CD4-positive, CD25-positive, alpha-beta regulatory T cell (primary cell): ENCODE measurements at places on chromosomes 5 and 9. TPM values are rescaled to one million over a fixed set of nuclear protein-coding genes. Genes with fewer than 3 reads are reported as not detected.

The COL27A1 gene
- polyA plus RNA-seq, result not detected

The ARHGEF37 gene
- polyA plus RNA-seq, result 0.55 TPM

The FCN2 gene
- polyA plus RNA-seq, result not detected

The GALT gene
- 56.1 TPM for polyA plus RNA-seq

The CYLC2 gene
- polyA plus RNA-seq, result not detected

The TRIM36 gene
- polyA plus RNA-seq, result not detected

The SLC45A2 gene
- not detected for polyA plus RNA-seq

The PCDHGB7 gene
- polyA plus RNA-seq, result not detected

The GALNT12 gene
- 2.0 TPM for polyA plus RNA-seq

The ITK gene
- polyA plus RNA-seq, result 169 TPM

The PTRH1 gene
- 28.7 TPM for polyA plus RNA-seq

The SH2D3C gene
- polyA plus RNA-seq, result 30.5 TPM

The KIAA0825 gene
- 1.3 TPM for polyA plus RNA-seq

The HMMR gene
- 1.6 TPM for polyA plus RNA-seq

The AKNA gene
- 14.3 TPM for polyA plus RNA-seq

The TSLP gene
- not detected for polyA plus RNA-seq

The C8G gene
- not detected for polyA plus RNA-seq

The FGFR4 gene
- not detected for polyA plus RNA-seq

The GNAQ gene
- 8.5 TPM for polyA plus RNA-seq

The CATSPER3 gene
- polyA plus RNA-seq, result 0.37 TPM

The SAPCD2 gene
- 0.17 TPM for polyA plus RNA-seq

The NTNG2 gene
- polyA plus RNA-seq, result 1.2 TPM

The SPACA9 gene
- polyA plus RNA-seq, result 1.6 TPM

The FCHO2 gene
- 0.68 TPM for polyA plus RNA-seq
